Activated T-helper 9 cell treated with anti-CD3 and anti-CD28 coated beads, Interleukin-2, amount 50 U/mL, for 16 hours (primary cell): ENCODE measurements at places on chromosomes 11 and 22.

GRCh38 chr11:72238040-72238450 is 5.9 kb downstream of the PHOX2A start:
- peak; percentile 28 for DNase-seq

DNA sequence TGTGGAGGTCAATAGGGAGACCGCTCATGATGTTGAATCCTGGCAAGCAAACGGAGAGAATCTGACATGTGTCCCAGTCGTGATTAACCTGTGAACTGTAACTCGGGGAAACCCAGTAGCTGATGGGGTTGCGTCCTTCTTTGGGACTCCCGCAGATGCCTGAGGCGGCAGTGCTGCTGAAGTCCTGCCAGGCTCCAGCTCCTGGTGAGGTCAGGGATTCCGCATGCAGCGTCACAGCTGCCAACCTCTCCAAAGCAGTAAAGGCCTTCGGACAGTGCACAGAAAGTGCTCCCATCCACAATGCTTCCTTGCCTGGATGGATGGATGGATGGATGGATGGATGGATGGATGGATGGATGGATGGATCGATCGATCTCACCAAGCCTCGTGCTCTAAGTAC is 13.5 kb downstream of the KCNQ1 start:
- DNase-seq = no peak

- no peak for DNase-seq
Observed at GRCh38 chr11:93529707-93530467, 13.3 kb downstream of the SMCO4 start.

- DNase-seq = no peak
Observed at GRCh38 chr11:94597896-94598295, 30.7 kb downstream of the PIWIL4 start.

DNA sequence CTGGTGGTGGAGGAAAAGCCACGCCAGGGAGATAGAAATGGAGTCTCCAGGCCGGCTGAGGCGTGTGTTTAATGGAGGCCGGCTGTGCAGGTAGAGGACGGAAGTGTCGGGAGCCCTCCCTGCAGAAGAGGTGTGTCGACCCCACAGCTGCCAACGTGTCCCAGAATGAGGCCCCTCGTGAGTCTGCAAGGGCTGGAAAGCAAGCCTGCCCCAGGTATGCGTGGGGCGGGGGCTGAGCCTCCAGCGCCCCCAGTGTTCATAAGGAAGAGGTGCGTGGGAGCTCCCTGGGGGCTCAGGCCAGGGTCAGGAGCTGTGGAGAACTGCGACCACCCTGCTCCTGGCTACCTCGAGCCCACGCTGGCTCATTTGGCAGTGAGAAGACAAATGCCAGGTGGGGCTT is 38.0 kb upstream of the JAM3 start:
- DNase-seq = no peak

GRCh38 chr11:76419896-76420295 is 24.9 kb upstream of the EMSY start:
- DNase-seq = no peak

- no peak for DNase-seq
Observed at GRCh38 chr11:2826679-2827056, 58.9 kb downstream of the CDKN1C start.

- DNase-seq = no peak
Observed at GRCh38 chr22:30728826-30729225, 34.2 kb downstream of the OSBP2 start.

GRCh38 chr22:30626413-30626812 is 9.2 kb upstream of the SLC35E4 start:
- no peak for DNase-seq

DNA sequence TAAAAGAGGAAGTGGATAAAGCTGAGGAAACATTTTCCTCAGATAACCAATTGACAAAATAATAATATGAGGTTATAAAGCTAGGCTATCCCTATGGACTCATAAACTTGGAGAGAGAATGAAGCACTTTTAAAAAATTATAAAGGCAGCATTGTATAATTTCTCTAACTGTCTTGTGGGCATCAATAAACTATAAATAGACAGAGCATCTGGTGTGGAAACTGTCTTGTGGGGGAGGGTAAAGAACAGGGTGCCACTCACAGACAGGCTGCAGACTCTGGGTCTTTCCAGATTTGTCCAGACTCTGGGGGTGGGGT is 333.5 kb downstream of the BUD13 start:
- DNase-seq = no peak

GRCh38 chr22:46824344-46824909 is 62.0 kb downstream of the TBC1D22A start:
- DNase-seq = no peak

- DNase-seq = peak; percentile 39
Observed at GRCh38 chr11:118051611-118052461, 25.0 kb upstream of the TMPRSS4 start.

- DNase-seq = no peak
Observed at GRCh38 chr22:42323971-42324370, 53.5 kb upstream of the TCF20 start.

DNA sequence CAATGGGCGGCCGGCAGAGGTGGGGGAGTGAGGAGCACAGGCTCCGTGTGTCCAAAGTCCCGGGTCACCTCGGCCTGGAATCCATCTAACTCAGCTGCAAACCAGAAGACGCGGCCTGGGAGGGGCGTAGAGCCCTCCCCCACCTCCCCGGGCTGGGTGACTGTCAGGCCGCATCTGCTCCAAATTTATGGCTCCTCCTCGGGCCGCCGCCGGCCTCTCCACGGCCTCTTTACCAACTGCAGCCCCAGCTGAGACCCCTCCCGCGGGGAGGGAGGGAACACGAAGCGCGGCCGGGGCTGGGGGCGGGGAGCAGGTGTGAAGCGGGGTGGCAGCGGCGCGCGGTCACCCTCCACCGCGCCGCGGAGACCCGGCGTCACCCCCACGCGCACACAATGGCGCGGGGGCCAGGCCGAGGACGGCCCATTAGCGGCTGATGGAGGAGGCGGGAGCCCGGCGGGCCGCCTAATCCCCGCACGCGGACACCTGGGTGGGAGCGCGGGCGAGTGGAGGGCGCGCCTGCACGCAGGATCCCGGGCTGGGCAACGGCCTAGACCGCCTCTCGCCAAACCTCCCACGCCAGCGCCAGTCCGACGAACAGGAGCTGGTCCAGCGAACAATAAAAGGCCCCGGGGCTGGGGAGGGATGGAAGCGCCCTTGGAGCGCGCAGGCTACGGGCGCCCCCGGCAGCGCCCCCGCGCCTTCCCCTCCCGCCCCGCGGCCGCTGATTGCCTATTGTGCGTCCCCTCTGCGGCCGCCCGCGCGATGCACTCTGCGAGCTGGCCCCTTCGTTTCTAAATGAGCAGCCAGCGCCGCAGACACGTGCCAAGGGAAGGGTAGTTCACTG is 25.9 kb upstream of the ROBO3 start:
- no peak for DNase-seq

- DNase-seq = no peak
Observed at GRCh38 chr11:17607083-17607429, 60.0 kb downstream of the OTOG start.

GRCh38 chr11:104104664-104105063 is 59.3 kb downstream of the PDGFD start:
- no peak for DNase-seq

DNA sequence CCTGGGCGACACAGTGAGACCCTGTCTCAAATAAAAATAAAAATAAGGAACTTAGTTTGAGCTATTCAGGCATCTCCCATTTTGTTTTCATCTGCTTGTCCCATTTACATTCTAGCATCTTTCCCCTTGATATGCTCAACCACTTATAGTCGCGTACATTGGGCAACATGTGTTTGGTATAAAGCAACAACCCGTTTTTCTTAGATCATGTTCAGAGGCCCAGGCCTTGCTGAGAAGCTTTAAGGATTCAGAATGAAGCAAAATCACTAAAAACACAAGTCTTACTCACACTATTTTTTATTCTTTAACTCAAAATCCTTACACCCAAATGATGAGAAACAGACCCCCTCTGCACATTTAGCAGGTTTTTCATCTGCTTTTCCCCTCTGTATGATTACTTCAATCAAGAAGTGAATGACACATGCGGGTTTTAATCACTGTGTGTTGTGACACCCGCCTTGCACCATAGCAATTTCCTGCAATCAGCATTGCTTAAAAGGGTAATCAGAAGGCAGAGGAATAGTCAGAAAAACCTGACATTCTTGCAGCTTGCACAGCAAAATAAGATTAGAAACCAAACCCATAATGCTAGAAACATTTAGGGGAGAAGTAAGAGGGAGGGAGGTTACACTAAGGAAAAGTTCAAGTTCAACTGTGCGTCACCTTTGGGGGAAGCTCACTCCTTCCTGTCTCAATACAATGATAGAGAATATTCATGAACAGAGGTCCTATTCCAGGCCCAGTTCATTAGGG is 25.9 kb downstream of the ALG9 start:
- no peak for DNase-seq

DNA sequence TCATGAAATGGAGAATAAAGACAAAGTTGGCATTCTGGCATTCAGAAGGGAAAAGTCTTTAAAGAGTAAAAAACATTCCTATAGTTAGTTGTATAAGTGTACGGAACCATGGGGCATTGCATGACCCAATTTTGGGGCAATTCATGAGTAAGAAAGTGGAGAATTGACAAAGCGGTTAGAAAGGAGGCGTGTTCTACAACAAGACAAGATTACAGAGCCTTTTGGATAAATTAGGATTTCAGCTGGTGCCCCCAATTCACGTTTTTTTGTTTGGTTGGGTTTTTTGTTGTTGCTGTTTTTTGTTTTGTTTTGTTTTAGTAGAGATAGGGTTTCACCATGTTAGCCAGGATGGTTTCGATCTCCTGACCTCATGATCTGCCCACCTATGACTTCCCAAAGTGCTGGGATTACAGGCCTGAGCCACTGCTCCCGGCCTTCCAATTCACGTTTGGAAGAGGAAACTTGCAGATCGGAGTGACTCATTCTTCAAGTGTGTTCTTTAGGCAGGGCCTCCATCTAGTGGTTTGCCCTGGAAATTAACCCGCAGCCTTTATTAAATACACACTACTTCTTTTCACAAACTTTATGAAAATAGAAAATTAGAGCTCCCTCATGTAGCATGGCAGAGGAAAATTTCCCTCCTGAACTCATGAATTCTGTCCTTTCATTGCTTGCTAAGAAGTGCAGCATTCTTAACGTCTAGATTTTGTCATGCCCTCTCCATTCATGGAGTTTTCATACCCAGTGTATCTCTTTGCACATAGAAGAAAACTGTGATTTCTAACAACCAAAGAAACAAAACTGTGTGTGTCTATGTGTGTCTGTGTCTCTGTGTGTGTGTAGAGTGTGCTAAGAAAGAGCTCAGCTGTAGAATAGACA is 118.1 kb downstream of the BBOX1 start:
- DNase-seq = no peak

- no peak for DNase-seq
Observed at GRCh38 chr11:93028960-93029522, 59.6 kb downstream of the MTNR1B start.

DNA sequence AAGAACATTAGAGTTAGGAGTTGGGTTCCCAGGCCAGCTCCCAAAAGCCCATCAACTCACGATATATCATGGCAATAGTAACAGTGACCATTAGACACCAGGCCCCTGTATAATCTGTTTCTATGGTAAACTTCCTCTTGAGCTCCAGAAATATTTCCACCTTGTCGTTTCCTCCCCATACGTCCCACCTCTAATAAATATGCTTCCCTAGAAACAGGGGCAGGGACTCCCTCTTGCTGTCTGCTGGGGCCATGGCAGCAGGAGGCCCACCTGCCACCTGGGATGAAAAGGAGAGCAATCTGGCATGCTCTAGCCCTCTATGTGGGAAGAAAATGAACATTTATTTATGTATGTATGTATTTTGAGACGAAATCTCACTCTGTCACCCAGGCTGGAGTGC is 32.2 kb upstream of the AMOTL1 start:
- no peak for DNase-seq

- no peak for DNase-seq
Observed at GRCh38 chr11:57287884-57288283, 36.9 kb downstream of the TNKS1BP1 start.

- no peak for DNase-seq
Observed at GRCh38 chr11:75475767-75476650, 43.0 kb upstream of the KLHL35 start.

DNA sequence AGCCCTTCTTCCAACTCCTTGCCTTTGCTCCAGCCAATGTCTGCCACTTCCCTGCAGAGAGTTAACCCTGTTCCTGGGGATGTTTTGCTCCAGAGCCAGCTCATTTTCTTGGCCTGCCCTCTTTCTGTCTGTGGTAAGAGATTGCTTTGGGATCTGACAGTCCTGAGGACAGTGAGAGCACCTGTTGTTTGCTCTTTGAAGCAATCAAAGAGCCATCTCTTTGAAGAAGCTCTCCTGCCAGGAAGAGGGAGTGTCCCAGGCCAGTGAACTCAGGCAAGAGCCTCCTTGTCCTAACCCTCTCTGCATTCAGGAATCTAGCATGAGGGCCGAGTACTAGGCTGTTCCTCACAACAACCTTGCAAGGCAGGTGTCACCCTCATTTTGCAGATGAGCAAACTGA is 42.2 kb downstream of the TRAF6 start:
- DNase-seq = no peak
